ENCODE measurements at places on chromosomes 3 and 15. TPM values are rescaled to one million over a fixed set of nuclear protein-coding genes. Genes with fewer than 3 reads are reported as not detected.

Gene CAMK2N2
- 0.06 TPM for polyA plus RNA-seq

Gene FMN1
- 0.55 TPM for polyA plus RNA-seq

Gene ARHGEF3
- polyA plus RNA-seq: 11.1 TPM

Gene SERINC4
- polyA plus RNA-seq: 0.79 TPM

Gene STRIT1
- polyA plus RNA-seq: 0.15 TPM

Gene CTXND1
- polyA plus RNA-seq: 0.33 TPM

Gene GOLGA8H
- 1.7 TPM for polyA plus RNA-seq

Gene CDHR4
- polyA plus RNA-seq: not detected

Gene DUOX1
- polyA plus RNA-seq: 0.20 TPM

Gene C2CD4A
- polyA plus RNA-seq: 0.22 TPM

Gene RPP25
- polyA plus RNA-seq: 5.0 TPM

Gene LTF
- polyA plus RNA-seq: 9.1 TPM

Gene GOLGA8G
- polyA plus RNA-seq: not detected

Gene PIF1
- polyA plus RNA-seq: 0.24 TPM

Gene NBEAL2
- 42.8 TPM for polyA plus RNA-seq

Gene ILDR1
- not detected for polyA plus RNA-seq

Gene CHRD
- 14.2 TPM for polyA plus RNA-seq

Gene GOLGA8N
- polyA plus RNA-seq: 7.0 TPM

Gene SLC15A2
- 0.15 TPM for polyA plus RNA-seq

Gene CD200R1
- 1.1 TPM for polyA plus RNA-seq

Gene ZNF660
- 0.70 TPM for polyA plus RNA-seq

Gene SKOR1
- polyA plus RNA-seq: 0.40 TPM

Gene PLSCR2
- not detected for polyA plus RNA-seq

Gene ZNF501
- polyA plus RNA-seq: 1.7 TPM

Gene MFGE8
- polyA plus RNA-seq: 348 TPM

Gene PCOLCE2
- polyA plus RNA-seq: 132 TPM

Gene ALPK3
- polyA plus RNA-seq: 5.7 TPM

Gene SEC22C
- polyA plus RNA-seq: 26.0 TPM

Gene HYAL1
- polyA plus RNA-seq: 6.3 TPM

Gene C3orf18
- polyA plus RNA-seq: 8.2 TPM

Gene GABRA5
- polyA plus RNA-seq: not detected

Gene NRROS
- polyA plus RNA-seq: 1.1 TPM

Gene CSPG4
- polyA plus RNA-seq: 25.3 TPM

Gene SELENOK
- 88.1 TPM for polyA plus RNA-seq

Gene KCNAB1
- polyA plus RNA-seq: 2.3 TPM

Measured in adipose tissue (tissue), 3 donors.